ENCODE measurements at places on chromosomes 12 and 14.

DNA sequence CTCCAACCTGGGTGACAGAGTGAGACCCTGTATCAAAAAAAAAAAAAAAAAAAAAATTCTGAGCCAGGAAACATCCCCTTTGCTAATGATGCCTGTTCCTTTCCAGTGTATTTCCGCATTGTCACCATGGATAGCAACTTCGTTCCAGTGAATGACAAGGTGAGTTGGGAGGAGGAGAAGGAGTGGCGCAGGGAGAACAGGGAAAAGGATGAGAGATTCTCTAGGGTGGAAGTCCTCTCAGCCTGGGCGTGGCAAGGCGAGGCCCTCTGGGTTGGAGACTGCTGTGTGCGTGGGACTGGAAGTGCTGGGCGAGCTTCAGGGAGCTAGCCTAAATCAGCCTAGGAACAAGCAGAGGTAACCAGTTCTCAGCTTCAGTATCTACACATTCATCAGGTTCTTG is 7.2 kb downstream of the A2ML1 start:
- no peak for DNase-seq

DNA sequence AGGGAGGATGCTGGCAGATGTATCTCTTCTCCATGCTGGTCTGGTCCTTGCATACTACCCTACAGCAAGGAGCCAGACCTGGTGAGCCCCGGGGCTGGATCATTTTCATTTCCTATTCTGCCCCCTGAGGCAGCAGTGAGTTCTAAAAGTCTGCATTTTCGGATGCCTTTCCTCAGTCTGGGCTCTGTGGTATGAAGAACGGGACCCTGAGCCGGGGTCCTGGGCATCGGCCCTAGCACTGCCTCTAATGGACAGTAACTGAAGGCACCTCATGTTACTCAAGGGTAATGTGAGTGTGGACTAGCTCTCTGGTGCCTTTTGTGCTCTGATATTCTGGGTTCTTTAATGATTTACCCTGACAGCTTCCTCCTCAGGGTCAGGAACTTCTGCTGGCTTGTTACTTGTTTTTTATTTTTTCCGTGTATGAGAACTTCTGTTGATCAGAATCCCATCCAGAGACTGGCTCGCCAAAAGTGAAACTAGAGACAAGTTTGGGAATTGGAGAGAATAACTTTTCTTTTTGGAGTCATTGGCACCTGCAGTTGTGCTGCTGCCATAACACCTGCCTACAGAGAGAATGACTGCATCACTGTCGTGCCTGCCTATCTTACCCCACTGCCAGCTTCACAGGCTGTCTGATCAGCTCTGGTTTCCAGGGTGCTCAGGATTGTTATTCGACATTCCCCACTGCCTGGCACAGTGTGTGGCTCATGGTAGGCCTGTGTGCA is 62.3 kb downstream of the SUSD6 start:
- DNase-seq = no peak

DNA sequence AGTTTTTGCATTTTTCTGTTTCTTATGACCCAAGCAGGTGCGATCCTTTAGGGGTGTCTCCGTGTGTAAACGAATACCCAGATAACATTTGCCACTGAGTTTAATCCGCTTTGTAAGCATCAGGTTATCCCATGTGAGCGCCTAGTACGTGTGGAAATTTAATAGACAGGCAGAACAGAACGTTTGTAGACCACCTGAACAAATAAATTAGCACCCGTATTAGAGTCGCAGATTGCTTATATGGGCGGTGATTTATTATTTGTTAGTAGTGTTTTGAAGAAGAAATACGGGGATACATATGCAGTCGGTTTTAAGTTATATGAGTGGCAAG is 325 bp downstream of the C12orf60 start:
- DNase-seq = no peak

DNA sequence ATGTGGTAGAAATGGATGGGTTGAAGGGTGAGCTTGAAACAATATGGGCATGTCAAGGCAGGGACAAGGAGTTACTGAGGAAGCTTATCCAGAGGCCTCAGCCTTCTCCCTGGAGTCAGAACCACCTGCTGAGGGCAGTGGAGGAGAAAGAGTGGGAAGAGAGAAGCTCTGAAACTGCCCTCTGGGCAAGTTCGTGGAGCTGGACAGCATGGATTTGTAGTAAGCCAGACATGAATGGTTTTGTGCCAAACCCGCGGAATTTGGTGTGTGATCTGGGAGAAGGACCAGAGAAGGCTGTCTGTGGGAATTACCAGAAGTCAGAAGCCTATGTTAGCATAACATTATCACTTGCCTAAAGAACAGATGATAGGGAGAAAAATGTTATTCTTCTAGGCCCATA is 164.8 kb downstream of the SLC41A2 start:
- no peak for DNase-seq
